Hematopoietic multipotent progenitor cell (in vitro differentiated cells): ENCODE measurements at places on chromosomes 2 and 18.

DNA sequence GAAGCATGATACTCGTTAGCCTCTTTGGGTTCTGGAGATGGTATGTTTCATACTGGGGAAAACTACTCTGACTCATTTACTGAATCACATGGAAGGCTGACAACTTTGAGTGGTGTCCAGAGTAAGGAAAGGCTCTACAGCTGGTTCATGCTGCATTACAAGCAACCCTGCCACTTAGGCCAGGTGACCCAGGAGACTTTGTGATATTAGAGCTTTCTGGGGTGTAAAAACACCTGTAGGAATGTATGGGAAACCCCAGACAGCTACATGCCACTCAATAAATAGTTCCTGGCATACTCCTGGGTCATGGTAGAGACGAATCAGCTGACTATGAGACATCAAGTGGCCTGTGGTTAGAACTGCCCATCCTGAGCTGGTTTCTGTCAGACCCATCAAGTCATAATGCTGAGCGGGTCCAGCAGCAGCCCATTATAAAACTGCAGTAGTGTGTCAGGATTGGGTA, 21.3 kb upstream of the TCF7L1 start:
- DNase-seq = no peak

DNA sequence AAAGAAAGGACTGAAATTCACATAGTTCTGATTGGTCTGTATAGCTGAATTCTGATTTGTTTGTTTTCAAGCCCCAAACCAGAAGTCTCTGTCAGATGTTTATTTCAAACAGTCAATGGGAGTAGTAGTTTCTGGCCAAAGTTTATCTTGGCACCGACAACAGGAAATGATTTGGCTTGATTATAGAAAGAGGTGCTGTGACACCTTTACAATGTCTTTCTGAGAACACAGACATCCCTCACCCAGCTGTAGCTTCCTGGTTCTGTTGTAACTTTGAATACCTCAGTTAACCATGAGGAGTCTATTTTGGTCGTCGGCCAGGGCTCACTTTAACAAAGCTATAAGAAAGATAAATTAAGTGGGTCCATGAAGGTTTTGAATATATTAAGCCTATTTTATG, 545.0 kb upstream of the ZNF804A start:
- DNase-seq = no peak

- DNase-seq = no peak
Measured at GRCh38 chr2:160909781-160910242, 250.4 kb upstream of the TANK start.

GRCh38 chr2:32231959-32232358, 32.7 kb downstream of the NLRC4 start:
- no peak for DNase-seq

DNA sequence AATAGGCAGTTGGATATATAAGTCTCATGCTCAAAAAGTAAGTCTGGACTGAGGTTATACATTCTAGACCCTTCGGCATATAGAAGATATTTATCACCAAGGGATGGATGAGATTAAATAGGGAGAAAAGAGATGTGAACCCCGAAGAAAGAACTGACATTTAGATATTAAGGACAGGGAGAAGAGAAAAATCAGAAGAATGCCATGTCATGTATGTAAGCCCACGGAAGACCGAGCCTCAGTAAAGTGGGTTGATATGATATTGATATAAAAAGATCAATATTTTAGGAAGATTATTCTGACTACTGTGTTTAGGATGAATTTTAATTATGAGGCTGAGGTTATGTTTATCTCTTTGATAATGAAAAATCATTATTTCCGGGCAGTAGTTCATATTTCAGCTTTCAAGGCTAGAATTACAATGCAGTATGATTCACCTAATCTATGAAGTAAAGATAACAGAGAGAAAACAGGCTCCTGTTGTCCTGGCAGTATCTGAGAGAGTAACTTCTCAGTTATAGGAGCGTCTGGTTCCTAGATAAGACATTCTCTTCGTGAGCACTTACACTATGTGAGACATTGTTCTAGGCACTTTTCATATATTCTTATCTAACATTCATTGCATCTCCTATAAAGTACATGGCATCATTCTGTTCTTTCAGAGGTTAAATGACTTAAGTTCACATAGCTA, 83.0 kb downstream of the UBR3 start:
- no peak for DNase-seq

GRCh38 chr2:71157124-71157793, 26.8 kb downstream of the MPHOSPH10 start:
- peak; percentile 60 for DNase-seq

GRCh38 chr2:226835420-226835795, 446 bp upstream of the RHBDD1 start:
- no peak for DNase-seq

DNA sequence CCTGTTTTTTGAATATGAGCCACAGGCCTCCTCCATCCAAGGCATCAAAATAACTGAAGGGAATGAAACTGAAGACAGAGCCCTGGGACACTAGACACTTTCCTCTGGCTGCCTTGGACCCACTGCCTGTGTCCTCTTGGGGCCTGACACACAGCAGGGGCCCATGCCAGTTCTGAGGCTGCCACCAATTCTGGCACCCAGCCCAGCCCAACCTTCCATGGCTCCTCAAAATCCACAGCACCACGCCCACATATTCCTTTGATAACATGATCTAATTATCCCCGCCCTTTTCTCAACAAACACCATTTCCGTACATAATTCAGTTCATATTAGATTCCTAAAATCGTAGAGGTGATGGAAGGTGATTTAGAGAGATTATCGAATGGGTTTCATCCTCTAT, 64.2 kb downstream of the EMX1 start:
- DNase-seq = no peak

- DNase-seq = no peak
Measured at GRCh38 chr18:22678486-22678885, 254.6 kb upstream of the RBBP8 start.

DNA sequence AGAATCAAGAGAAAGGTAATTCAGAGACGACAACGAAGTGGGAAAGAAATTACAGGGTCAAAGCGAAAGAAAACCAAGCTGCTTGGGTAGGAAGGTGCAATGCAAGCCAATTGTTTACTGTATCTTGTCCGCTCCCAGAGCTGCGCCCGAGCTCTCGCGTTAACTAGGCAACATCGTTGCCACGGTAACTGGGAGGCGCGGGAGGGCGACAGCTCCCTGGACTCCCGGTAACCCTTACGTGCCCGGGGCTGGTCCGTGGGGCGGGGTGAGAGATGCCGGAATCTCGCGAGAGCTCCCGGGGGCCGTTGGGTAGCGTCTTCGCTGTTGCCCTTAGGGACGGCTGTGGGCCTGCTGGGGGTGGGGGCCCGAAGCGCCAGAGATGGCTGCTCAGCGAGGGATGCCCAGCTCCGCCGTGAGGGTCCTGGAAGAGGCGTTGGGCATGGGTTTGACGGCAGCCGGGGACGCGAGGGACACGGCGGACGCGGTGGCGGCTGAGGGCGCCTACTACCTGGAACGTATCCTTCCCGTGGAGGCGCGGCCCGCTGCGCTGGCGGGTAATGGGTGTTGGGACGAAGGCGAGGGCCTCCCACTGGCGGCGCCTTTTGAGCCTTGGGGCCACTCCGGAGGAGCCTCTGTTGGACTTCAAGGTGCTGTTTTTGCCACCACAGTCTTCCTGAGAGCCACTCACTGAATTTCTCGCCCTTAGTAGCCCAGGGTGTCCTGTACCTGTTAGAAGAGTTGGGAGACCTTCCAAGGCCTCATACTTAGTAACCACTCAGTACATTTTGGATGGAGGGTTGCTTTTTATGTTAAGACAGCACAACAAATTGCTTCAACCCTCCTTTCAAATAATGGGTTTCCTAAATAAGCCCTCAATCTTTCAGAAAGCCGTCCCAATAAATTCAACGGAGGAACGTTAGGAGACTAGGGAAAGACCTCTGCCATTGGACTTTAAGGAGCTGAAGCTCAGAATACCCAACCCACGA, at the start of gene SPAG16:
Gene SPAG16 (plus strand): TSS at position 360 of the 986 bp plus-strand sequence.
- DNase-seq = peak; percentile 97

DNA sequence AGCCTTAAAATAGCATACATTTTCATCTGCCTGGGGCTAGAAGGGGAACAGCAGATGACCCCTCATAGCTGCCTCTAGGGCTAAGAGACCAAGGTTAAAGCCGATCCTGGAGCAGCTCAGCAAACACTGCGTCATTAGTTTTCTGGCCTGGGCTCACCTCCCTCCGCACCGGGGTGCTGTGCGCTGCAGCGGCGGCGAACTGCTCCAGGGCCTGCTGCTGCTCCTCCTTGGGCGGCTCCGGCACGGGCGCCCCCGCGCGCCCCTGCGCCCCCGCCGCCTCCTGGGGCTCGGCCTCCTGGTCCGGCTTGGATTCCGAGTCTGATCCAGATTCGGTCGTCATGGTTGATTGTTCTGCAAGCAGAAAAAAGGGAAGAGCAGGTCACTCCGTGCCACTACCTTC, 55.0 kb downstream of the EPB41L3 start:
- no peak for DNase-seq

DNA sequence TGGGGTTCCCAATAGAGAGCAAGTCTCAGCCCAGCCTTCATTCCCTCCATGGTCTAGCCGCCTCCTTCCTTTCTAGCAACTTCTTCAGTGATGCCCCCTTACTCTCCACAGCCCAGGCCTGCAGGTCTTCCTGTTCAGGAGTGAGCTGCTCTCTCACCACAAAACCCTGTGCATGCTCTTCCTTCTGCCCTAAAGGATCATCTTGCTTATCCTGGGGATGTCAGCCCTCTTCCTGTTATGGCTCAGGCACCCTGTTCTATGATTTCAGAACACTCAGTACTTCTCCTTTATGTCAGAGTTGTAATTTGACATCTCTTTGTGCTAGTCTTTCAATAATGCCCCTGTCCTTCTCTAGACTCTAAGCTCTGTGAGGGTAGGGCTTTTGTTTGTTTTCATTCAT, 19.4 kb downstream of the TMEM178A start:
- no peak for DNase-seq
